ENCODE measurements at places on chromosomes 3 and 15.
A peak's percentile ranks its signal among the peaks of the same experiment; 100 is the strongest.

DNA sequence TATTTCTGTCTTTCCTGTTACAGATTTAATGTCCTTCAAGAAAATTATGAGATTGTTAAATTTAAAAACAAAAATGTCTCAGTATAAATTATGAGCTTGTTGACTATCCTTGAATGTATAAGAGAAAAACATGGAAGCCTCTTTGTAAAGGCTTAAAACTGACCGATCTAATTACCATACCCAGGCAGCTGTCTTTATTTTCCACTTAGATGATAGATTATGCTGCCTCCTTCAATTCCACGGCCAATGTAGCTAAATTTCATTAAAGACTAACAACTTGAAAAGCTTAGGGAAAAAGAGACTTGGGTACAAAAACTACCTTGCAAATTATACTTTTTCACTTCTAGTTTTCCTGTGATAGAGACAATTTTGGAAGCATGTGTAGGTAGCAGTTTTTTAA, 88.3 kb downstream of the ATP10A start:
- no peak for DNase-seq

DNA sequence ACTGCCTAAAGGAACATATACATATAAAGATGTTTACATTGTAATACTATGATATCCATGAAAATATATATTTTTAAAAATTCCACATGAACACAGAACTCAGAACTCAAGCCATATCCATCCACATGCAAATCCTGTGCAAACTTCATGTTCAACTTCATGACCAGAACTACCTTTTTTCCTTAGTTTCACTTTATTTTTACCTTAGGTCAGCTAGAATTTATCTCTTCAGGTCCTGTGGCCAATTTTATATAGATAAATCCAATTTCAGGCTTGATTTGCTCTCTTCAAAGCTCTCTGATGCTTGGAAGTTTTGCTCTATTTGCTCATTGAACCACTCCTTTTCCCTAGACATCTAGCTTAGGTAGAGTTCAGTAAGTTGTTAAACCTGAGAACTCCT, 38.8 kb downstream of the ZPLD1 start:
- DNase-seq: no peak

- no peak for DNase-seq
Measured at GRCh38 chr15:93941697-93942096, 289.7 kb upstream of the MCTP2 start.

GRCh38 chr3:50327129-50327528, 894 bp downstream of the TUSC2 start:
- DNase-seq: no peak

DNA sequence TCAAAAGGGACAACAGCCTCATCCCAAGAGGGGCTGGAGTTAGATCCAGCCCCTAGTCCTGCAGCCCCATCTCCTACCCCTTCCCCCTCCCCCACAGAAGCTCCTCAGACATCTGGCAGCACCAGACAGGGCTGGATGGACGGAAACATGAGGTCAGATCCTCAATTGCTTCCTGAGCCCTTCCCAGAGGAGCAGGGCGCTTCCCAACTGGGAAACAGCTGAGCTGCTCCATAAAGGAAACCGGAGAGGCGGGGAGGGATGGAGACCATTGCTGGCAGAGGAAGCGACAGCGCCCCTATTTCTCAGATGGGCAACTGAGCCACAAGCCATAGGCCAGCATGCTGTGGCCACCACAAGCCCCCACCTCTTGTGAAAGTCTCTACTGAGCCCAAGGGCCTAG, 18.3 kb upstream of the CYP11A1 start:
- DNase-seq: no peak

DNA sequence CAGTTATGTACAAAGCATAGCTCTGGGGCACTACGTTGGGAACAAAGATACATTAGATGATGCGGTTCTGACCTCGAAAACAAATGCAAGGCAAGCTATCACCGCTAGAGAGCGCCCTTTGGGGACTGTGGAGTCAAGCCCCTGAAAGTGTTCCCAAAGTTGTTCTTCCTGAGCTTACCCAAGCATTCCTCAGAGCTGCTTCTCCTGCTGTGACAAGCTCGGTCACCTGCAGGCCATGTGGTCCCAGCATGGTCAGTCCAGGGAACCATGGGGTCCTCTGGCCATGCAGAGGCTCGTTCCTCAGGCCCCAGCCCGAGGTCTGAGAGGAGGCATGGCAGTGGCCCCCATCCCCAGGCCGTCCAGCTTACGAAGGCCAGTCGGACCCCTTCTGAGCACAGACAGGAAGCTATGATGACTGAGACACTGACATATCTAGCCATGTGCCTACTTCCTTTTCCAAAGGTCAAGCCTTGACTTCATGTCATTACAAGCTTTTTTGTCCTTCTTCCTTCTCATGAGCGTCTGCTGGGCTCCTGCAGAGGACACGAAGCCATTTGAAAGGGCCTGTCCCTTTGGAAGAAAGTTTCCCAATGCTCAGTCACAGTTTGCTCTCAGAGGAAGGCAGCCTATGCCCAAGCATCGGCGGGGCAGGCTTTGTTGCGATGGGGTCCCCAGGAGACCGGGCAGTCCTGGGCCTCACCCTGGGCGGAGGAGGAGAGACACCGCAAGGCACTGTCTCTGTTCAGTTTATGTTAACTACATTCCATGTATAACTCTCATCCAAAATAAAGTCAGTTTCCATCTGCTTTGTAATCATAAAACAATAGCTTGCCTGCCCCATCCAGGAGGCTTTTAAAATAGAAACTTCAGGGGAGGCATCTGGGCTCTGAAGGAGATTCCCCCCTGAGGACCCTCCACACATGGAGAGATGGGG, 79.3 kb downstream of the ATP10A start:
- DNase-seq: no peak

DNA sequence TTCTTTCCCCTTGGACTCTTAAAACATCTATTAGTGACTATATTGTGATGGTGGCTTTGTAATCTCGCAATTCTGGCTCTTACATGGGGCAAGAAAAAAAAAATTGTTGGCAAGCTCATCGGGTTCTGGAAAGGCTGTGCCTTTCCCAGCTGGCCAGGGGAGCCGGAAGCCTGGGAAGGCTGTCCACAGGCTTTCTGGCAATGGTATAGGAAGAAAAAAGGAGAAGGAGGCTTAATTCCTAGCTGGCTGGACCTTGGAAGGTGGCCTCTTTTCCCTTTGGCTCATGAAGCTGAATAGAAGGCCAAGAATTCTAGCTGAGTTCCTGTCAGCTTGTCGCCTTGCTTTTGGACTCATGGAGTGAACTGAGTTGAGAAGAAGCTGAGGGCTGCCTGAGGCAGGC, 243.5 kb upstream of the SEMA6D start:
- no peak for DNase-seq

GRCh38 chr3:177287231-177287630, 89.9 kb upstream of the TBL1XR1 start:
- DNase-seq: no peak

- no peak for DNase-seq
Measured at GRCh38 chr3:178795349-178795748, 259.1 kb downstream of the KCNMB2 start.

DNA sequence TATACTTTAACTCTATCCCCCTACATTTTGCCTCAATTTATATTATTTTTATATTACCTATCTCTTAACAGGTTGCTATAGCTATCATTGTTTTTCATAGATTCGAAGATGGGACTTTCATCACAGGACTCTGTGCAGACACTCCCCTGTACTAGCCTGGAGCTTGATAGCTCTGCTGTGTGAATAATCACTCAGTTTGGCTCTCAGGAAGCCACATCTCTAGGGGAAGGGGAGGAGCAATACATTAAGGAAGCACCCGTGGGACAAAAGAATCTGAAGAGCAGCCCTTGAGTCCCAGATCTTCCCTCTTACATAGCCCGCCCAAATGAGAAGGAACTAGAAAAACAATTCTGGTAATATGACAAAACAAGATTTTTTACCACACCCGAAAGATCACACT, 114.3 kb upstream of the FXR1 start:
- no peak for DNase-seq

GRCh38 chr3:147736226-147736625, 327.1 kb downstream of the ZIC1 start:
- no peak for DNase-seq

DNA sequence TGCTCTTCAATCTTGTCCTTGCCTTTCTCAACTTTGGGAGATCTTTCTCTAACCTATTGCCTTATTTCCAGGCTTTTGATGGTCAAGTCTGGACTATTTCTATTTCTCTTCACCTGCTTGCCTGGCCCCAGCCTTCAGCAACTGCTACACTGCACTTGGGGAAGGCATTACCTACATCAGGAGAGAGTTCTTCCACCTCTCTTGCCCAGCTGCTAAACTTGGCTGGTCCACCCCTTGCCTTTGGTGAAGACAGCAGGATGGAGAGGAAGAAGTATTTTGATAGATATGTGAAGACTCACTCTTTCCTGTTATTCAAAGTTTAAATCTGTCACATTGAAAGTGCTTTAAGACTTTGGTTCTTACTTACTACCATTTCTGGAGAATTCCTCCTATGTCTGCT, 574.8 kb downstream of the ZPLD1 start:
- no peak for DNase-seq

GRCh38 chr15:44603126-44603525, 60.3 kb downstream of the SPG11 start:
- no peak for DNase-seq

DNA sequence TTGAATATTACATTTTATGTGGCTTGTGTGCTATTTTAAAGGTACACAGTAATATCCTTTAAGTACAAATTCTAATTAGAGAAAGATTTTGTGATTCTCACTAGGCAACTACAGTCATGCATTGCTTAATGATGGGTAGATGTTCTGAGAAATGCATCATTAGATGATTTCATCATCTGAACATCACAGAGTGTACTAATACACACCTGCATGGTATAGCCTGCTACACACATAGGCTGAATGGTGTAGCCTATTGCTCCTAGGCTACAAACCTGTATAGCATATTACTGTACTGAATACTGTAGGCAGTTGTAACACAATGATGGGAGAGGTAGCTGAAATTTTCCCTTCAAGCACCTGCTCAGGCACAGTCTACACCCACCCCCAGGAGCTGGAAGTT, 217.4 kb upstream of the EOMES start:
- no peak for DNase-seq

DNA sequence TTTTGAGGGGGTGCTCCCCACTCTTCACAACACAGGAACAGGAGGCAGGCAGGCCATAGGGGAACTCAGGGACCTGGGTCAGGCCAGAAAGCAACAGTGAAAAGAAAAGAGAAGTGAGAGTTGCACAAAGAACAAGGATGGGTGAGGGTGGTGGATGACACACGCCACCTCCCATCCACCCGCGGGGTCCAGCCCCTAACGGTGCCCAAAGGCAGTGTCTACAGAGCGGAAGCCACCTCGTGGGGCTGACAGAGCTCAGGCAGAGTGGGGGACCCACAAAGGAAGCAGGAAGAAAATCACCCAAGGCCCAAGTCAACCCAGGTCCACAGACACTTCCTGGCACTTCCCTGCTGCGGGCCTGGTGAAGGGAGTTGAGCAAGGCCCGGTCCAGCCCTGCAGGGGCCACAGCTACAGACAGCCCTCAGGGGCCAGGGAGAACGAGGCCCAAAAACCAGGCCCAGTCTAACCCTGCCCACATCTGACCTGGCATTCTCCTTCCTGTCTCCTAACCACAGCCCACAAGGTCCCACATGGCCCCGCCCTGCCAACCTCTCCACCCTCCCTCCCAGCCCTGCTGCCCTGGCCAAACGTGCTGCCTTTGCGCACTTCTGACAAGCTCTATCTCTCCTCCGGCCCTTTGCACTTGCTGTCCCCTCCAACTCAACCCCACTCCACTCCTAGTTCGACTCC, 5.9 kb downstream of the NUP210 start:
- peak; percentile 89 for DNase-seq

DNA sequence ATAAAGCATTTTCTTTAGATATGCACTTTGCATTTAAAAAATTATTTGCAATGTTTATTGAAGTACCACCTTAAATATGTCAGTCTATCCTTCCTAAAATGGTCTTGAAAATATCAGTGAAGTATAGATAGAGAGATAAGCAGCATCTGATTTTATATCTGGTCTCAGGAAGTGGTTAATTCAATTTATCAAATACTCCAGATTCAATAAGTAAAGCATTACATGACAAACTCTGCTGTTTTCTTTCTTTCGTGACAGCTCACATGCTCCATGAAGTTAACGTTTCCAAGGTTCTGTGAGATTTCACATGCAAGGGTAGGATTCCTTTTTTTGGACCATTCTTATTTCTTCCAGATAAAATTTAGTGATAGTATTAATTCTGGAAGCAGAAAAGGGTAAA, 775.4 kb upstream of the ROBO1 start:
- DNase-seq: no peak

DNA sequence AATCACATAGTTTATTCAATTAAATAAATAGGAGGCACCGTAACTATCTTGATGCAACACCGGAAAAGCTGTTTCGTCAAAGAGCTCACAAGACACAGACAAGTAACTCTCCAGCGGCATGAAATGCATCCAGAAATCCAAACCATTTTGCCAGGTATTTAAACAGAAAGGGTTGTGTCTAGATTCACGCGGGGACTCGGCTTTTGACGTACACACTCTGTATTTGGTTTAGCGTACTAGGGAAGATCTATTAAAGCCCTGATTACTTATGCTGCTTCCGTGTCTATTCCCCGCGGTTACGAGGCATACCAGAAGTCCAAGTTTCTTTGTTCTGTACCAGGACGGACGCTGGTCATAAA, 718 bp downstream of the BNIP2 start:
- no peak for DNase-seq

DNA sequence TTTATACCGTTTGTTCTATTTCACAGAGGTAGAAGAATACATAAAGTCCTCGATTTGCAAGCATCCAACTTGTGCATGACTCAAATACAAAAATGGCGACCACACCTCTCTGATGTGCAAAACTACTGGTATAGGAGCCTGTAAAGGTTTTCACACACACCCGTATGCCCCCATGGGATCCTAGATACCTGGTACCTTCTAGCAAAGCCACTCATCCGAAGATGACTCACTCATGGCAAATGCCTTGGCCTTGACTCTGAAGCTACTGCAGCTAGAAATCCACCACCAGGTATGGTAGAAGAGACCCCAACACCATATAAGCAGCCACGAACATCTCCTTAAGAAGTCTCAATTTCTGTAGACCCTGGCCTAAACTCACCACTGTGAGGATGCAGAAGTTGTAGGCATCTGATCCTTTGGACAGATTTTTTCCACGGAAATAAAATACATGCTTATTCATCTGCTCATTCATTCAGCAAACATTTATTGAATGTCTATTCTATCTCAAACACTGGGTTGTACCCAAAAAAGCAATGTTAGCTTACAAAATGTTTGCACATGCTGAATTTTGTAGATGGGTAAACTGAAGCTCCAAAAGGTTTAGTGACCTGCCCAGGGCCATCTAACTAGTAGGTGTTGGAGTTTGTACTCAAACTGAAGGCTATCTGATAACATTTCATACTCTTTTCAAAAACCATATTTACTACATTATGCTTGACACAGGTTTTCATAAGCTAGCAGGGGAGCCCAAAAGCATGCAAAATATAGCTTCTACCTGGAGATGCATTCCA, 158.8 kb downstream of the RORA start:
- DNase-seq: no peak

DNA sequence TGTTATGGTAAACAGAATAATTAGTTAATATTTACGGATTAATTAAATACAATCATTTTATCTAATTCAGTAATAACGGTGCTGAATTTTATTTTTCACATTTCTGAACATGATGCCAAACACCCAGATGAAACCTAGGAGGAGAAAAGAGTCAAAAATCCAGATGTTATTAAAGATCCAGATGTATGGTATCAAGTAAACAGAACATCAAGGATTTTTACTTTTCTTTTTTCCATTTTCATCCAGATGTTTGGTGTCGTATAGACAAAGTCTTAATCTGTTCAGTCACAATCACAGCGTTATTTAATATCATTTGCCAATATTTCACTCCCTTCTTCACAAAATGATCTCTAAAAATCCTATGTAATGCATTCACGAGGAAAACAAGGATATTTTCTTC, 64.0 kb upstream of the NR2F2 start:
- no peak for DNase-seq

- no peak for DNase-seq
Measured at GRCh38 chr3:153431076-153431475, 269.1 kb downstream of the RAP2B start.

Measured in GM12892 (cell line).